ENCODE measurements at places on chromosomes 13 and 19. TPM values are rescaled to one million over a fixed set of nuclear protein-coding genes. Genes with fewer than 3 reads are reported as not detected.
A peak's percentile ranks its signal among the peaks of the same experiment; 100 is the strongest.

The CLIP3 gene
- 19.7 TPM for total RNA-seq

GRCh38 chr13:40105231-40105630 is 449.8 kb downstream of the COG6 start:
- H3K4me1 ChIP-seq, result no peaks in the 10 kb centered on the region
- DNase-seq, result no peak
- no peaks in the 10 kb centered on the region for H3K27me3 ChIP-seq

- H3K27me3 ChIP-seq, result no peaks in the 10 kb centered on the region
- DNase-seq, result peak; percentile 21
- no peak overlapping the region for H3K4me3 ChIP-seq
- H3K36me3 ChIP-seq, result no peaks in the 10 kb centered on the region
Observed at GRCh38 chr13:111338841-111339240, 18.4 kb downstream of the TEX29 start.

DNA sequence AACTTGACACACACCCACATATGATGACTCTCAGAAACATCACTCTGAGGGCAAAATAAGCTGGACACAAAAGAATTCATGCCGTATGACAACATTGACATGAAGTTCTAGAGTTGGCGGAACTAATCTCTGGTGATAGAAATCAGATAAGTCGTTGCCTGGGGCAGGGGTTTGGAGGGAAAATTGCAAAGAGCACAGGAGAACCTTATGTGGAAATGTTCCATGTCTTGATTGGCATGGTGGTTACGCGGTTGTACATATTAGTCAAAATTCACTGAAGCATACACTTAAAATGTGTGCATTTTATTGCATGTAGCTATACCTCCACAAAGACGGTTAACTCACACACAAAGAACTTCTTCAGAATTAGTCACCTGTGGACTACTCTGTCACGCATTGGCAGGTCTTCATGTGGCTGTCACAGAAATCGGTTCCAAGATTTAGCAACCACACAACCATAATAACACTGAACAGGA is 137.8 kb upstream of the GJB6 start:
- H3K27me3 ChIP-seq, result no peaks in the 10 kb centered on the region
- no peak overlapping the region for H3K4me3 ChIP-seq
- H3K4me1 ChIP-seq, result peaks cover 2% of the 10 kb centered on the region
- DNase-seq, result no peak

GRCh38 chr13:50387051-50387581 is 371.9 kb downstream of the KCNRG start:
- no peaks in the 10 kb centered on the region for H3K27me3 ChIP-seq
- H3K36me3 ChIP-seq, result peaks cover 4% of the 10 kb centered on the region
- no peak overlapping the region for H3K4me3 ChIP-seq
- H3K27ac ChIP-seq, result no peak overlapping the region

DNA sequence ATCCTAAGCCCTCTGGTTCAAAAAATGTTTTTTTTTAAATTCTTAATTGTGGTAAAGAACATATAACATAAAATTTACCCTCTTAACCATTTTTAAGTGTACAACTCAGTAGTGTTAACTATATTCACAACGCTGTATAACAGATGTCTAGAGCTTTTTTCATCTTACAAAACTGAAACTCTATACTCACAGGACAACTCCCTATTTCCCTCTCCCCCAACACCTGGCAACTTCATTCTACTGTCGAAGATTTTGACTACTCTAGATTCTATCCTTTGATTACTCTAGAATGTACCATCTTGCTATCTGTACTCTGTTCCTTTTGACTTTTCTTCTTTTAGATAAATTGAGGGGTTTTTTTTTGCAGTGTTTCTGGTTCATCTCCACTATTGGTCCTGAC is 200.4 kb downstream of the KLF12 start:
- 0 out of 2 replicates have a peak, but pooled peaks cover 4% of the 10 kb centered on the region for H3K36me3 ChIP-seq
- no peak overlapping the region for H3K4me3 ChIP-seq
- H3K4me1 ChIP-seq, result peaks cover 2% of the 10 kb centered on the region
- no peaks in the 10 kb centered on the region for H3K27me3 ChIP-seq
- no peak for DNase-seq
- H3K27ac ChIP-seq, result no peak overlapping the region

Measured in H9 (cell line).